ENCODE measurements at places on chromosomes 1 and 21. TPM values are rescaled to one million over a fixed set of nuclear protein-coding genes. Genes with fewer than 3 reads are reported as not detected.

Gene HOOK1
- total RNA-seq, result not detected

- no peak for DNase-seq
Observed at GRCh38 chr1:108826081-108826635, 30.7 kb downstream of the AKNAD1 start.

- DNase-seq, result no peak
Observed at GRCh38 chr1:113479713-113480676, 89.7 kb downstream of the MAGI3 start.

Gene ANKRD34A
- 2.5 TPM for total RNA-seq

Gene TNN
- not detected for total RNA-seq

DNA sequence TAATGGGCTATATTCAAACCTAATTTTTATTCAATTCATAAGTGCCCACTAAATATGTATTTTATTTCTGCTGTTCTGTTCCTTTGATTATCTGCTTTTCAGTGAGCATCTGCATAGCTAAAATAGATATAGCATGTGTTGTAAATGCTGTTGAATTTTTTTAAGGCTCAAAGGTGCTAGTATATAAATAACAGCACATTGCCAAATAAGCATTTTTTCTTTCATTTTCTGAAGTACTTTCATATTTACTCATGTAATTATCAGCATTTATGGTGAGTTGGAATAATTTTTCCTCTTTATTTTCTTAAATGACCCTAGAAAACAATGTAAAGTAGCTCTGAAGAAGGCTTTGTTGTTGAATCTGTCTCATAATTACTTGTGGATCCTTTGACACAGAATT, 69.6 kb upstream of the B3GALT2 start:
- DNase-seq, result no peak

- DNase-seq, result no peak
Observed at GRCh38 chr1:28428012-28428411, 58.5 kb downstream of the PHACTR4 start.

Measured in G401 (cell line).